ENCODE measurements at places on chromosomes 4 and X. TPM values are rescaled to one million over a fixed set of nuclear protein-coding genes. Genes with fewer than 3 reads are reported as not detected.

Gene CSN1S1
- total RNA-seq, result not detected

Gene SNX12
- total RNA-seq, result 68.5 TPM

Gene ARHGAP24
- 80.2 TPM for total RNA-seq

Gene HSFX3
- not detected for total RNA-seq

Gene TBC1D19
- 8.5 TPM for total RNA-seq

Gene UGT2A1
- total RNA-seq, result 0.27 TPM

Gene GLRA3
- not detected for total RNA-seq

Gene CXorf65
- total RNA-seq, result not detected

Gene HHIP
- 260 TPM for total RNA-seq

Gene TRIM75
- total RNA-seq, result not detected

Gene VGLL1
- not detected for total RNA-seq

Measured in endothelial cell of coronary artery (primary cell).